ENCODE measurements at places on chromosomes 3 and 15.

DNA sequence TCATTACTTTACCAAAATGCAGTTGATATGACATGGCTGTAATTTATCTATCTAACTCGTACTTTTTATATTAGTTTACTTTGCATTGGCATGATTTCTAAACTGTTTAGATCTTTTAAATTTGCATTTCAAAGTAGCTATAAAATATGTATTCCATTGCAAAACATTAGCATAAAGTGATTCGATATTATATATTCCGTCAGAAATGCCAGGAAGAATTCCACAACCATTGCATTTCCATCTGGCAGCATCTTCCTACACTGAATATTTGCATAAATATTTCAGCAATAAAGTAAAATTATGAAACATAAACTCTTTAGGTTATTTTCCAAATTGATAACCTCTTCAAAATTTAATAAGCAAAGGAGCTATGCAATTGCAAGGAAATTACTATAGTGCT lies 546.6 kb downstream of the MFSD1 start:
- DNase-seq, result no peak

GRCh38 chr3:150097588-150097890 lies 126.8 kb upstream of the PFN2 start:
- DNase-seq, result peak; percentile 50

GRCh38 chr3:101466465-101467309 lies 46.3 kb downstream of the SENP7 start:
- no peak for DNase-seq

- no peak for DNase-seq
Measured at GRCh38 chr3:183435661-183436060, 7.2 kb upstream of the MCF2L2 start.

DNA sequence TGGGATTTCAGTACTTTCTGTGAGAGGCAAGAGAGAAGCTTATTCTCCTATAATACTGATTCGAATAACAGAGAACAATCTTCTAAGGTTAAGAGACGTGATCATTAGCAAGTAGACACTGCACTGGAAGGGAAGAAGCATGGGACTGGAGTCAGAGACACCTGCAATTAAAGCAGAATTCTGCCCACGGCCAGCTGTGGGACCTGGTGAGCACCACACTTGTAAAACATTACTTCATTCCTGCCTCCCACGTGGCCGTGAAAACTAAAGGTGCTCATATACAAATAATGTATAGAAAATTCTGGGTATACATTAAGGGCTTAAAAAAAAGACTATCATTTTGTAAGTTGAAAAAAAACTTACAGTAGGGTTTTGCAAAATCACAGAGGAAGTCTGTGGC lies 2.0 kb downstream of the TM2D3 start:
- DNase-seq, result no peak

DNA sequence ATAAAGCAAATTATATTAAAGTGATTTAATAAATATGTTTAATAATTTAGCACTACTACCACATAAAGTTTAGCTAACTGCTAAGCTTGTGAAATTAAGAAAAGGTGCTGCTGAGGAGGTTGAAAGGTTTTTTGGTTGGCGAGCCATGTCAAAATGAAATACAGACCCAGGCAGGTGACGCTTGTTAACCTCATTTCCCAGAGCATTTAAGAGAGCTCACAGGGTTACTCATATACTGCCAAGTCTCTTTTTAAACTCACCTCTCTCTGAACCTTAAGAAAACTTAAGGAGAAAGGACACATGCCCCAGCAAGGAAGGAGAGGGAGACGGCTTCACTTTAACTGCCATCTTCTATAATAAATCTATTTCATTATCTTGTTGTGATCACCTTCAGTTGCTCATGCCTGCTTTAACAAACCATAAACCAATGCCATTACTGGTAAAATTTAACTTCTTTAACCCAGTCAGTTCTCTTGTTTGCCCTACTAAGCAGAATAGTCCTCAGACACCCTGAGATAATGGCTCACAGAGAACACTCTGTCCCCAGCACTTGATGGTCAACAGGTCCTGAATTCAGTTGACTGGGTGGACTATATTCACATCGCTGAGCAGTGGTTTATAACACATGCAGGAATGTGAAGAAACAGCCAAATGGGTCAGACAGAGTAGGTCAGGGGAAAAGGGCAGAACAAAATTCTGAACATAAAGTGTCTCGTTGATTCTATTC lies 540.1 kb downstream of the UNC13C start:
- no peak for DNase-seq

Measured in fibroblast of lung (primary cell).